ENCODE measurements at places on chromosomes 4 and X. TPM values are rescaled to one million over a fixed set of nuclear protein-coding genes. Genes with fewer than 3 reads are reported as not detected.

- no peak for DNase-seq
Measured at GRCh38 chrX:22445880-22446279, 173.2 kb downstream of the CBLL2 start.

Gene SATL1
- polyA plus RNA-seq = not detected

Gene NUP62CL
- polyA plus RNA-seq = 1.6 TPM

GRCh38 chr4:85151371-85151770, 184.9 kb upstream of the WDFY3 start:
- no peak for DNase-seq

Gene TKTL2
- not detected for polyA plus RNA-seq

DNA sequence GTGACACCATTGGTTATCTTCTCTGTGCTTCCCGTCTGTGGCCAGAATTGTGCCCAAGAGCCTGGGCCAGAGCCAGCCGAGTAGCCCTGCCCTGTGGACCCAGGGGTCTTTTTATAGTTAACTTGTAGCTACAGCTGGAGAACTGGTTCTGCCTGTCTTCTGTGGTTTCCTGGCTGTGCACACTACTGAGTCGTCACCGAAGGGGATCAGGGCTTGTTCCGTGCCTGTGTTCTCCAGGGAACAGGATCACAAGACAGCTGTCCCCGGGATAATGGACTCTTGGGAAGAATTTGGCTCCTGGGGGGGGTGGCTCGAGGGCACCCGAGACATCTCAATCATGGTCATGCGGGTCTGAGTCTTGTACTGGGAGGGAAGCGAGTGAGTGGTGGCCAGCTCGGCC, 22.1 kb upstream of the OPN1LW start:
- no peak for DNase-seq

DNA sequence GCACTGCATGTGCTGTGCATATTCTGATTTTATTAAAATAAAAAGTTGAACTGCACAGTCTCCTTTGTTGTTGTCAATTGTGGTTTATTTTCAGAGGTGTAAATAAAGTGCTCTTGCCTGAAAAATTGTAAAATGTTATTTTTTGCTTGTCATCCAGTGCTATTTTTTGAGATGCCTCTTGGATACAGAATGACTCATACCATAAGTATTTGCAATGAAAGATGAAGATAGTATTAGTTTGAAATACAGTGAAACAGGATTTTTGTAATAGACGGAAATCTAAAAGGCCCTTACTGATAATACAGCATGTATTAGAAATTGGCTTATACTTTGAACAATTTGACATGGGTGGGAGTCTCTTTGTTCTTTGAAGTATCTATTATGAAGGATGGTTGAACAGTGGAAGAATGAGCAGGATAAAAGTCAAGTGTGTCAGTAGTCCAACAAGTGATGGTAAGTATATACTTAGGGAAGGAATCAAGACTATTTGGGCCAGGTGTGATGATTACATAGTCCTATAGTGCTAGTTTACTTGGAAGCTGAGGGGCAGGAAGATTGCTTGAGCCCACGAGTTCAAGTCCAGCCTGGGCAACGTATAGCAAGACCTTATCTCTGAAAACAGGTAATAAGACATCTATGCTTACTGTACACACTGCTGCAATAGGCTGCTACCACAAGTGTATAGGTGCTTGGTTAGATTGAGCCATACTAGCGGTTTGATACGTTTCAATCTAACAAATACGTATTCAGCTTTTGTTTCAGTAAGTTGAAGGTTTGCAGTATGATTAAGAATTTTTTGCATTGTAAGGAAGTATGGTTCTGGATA, 16.4 kb downstream of the DDX3X start:
- no peak for DNase-seq

- DNase-seq = no peak
Measured at GRCh38 chr4:43251841-43252240, 359.3 kb downstream of the GRXCR1 start.

- no peak for DNase-seq
Measured at GRCh38 chr4:52843351-52843750, 18.8 kb upstream of the RASL11B start.

- DNase-seq = no peak
Measured at GRCh38 chrX:115892787-115893671, 277.5 kb upstream of the AGTR2 start.

DNA sequence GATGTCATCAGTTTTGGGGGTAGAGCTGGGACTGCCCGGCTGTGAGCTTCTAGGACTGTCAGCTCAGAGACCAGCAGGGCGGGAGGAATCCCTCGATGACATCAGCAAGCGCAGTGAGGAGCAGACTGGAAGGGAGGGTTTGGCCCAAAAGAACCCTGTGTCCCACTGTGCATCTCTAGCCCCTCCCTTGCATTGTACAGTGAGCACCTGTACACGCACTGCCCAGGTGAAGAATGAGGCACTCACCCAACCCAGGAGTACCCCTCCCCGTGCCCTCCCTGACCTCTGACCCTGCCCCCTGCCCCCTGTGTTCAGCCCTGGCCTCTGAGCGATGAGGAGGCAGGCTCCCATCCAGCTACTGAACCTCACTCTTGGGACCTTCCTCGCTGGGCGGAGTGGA, 92.9 kb downstream of the HMX1 start:
- DNase-seq = no peak

Data from foreskin keratinocyte (primary cell).